ENCODE measurements at places on chromosomes 11 and 22.

- no peak for DNase-seq
Measured at GRCh38 chr22:47423861-47424820, 661.7 kb downstream of the TBC1D22A start.

DNA sequence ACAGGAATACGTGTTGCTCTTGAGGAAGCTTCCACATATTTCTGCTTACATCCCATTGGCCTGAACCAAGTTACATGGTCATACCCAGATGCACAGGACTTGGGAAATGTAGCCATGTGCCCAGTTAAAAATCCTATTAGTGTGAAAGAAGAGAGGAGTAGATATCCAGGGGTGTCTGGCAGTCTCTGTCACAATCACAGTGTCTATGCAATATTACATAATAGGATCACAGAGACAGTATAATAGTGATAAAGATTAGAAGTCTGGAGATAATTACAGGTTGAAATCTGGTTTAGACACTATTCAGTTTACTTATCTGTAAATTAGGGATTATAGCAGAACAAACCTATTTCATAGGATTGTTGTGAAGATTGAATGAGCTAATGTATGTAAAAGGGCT is 62.6 kb upstream of the SLC6A5 start:
- no peak for DNase-seq

DNA sequence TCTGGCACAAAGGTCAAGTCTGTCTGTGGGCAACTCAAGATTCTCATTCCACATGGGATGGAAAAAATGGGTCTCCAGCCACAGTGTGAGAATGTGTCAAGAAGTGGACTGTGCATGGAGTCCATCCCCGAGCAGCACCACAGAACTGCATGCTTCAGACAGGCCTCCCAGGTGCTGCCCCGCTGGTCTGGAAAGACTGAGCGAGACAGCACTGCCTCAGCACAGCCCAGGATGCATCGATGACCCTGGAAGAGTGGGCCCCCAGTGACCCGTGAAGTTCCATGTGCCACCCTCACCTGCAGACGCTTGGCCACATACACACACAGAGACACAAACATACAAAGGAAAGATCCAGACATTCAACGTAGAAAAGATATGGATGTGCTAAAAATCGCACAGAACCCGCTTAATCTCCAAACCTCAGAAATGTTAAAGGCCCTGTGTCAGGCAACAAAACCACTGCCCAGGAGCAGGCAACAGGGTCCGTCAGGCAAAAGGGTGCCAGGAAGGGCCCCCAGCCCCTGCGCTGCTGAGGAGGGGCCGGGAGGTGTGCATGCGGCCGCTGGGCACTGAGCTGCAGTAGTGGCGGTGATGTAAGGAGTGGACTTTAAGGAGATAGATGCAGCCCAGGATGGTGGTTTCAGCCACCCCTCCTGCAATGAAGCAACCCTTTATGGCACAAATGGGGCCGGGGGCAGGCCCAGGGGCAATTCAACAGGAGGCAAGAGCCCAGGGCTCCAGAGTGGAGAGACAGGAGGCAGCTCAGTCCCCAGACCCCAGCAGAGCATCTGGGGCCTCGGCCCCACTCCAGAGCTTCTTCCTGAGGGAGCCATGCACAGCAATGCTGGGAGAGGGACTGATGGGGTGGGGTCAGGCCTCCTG is 84.7 kb downstream of the DGCR2 start:
- no peak for DNase-seq

GRCh38 chr22:29816539-29816938 is 21.5 kb downstream of the ASCC2 start:
- DNase-seq = no peak

DNA sequence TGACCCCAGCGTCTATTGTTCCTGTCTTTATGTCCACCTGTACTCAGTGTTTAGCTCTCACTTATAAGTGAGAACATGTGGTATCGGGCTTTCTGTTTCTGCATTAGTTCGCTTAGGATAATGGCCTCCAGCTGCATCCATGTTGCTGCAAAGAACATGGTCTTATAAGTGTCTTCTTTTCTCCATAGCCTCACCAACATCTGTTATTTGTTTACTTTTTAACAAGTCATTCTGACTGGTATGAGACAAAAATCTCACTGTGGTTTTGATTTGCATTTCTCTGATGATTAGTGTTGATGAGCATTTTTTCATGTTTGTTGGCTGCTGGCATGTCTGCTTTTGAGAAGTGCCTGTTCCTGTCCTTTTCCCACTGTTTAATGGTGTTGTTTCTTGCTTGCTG is 21.7 kb upstream of the SLN start:
- DNase-seq = no peak

DNA sequence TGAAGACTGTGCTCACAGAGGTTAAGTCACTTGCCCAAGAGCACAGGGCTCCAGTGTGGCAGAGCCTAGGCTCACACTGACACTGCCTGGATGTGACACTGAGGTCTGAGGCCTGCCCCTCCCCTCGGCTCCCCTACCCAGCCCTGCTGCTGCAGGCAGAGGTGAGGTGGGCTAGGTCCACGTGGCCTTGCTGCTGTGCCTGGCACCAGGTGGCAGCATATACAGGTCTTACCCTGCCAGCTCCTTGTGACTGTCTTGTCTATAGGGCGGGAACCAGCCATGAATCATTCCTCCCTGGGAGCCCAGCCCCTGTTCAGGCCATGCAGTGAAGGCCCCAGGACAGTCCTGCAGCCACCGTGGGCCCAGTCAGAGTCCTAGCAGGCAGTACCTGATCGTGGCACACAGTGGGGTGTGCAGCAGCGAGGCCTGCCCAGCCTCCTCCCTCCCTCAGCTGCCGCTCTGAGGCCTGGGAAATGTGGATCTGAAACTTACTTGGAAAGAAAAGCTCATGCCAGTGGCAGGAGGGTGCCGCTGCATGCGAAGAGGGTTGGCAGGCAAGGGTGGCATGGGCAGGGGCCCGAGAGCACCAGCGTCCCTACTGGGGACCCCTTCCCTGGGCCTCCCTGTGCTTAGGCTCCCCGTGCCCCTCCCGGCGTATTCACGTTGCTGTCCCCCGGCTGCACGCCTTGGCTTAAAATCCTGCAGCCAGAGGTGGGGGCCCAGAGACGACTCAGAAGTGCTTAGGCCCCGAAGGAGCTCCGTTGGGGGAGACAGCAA is 1.2 kb upstream of the CERK start:
- peak; percentile 83 for DNase-seq

DNA sequence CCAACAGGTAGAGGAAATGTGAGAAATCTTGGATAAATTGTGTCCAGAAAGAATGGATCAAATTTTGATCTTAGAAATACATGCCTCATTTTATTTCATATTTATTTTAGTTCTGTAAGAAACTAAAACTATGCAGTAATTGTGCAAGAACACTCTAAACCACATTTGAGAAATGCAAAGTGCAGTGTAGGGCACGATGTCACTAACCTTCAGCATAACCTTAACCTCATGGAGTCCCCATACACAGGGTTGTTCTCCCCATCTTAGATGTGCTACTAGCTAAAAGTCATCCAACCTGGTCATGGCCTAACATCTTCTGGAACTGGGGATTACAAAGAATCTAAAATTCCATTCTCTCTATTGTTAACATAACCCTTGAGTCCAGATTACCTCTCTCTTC is 48.4 kb upstream of the ARHGAP42 start:
- DNase-seq = no peak

DNA sequence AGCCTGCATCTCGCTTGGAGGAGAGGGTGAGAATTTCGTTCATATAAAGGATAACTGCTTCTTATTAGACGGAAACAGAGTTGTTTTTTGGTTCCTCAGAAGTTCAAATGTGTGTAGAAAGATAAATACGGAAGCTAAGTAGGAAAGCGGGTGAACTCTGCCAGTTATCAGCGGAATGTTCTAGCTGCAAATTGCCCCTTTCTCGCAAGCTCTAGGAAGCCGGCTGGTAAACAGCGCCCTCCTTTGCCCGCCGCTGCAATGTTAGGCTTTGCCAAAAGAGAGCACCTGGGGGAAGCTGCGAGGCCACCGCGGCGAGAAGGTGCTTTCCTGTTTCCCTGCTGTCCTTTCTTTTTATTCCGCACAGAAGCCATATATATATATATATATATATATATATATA is 67.0 kb downstream of the IGLL5 start:
- no peak for DNase-seq

- DNase-seq = peak; percentile 72
Measured at GRCh38 chr22:37557321-37558001, 2.8 kb upstream of the CDC42EP1 start.

GRCh38 chr11:131397675-131398074 is 27.3 kb downstream of the NTM start:
- no peak for DNase-seq

DNA sequence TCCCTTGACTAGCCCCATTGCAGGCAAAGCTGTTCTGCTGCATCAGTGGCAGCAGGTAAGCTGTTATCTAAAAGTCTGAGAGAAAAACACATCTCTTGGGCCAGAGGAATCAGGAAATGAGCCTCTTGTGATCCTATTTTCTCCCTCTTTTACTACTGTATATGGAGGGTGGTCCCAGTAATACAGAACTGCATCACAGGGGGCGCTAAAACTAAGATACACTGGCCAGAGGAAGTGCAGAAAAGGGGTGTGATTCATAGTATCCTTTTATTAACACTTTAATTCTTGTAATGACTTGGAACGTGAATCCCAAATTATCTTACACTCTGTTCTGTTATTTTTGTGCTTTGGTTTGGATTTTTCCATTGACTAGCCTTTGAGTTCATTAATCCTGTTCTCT is 8.8 kb upstream of the MED17 start:
- DNase-seq = peak; percentile 1

DNA sequence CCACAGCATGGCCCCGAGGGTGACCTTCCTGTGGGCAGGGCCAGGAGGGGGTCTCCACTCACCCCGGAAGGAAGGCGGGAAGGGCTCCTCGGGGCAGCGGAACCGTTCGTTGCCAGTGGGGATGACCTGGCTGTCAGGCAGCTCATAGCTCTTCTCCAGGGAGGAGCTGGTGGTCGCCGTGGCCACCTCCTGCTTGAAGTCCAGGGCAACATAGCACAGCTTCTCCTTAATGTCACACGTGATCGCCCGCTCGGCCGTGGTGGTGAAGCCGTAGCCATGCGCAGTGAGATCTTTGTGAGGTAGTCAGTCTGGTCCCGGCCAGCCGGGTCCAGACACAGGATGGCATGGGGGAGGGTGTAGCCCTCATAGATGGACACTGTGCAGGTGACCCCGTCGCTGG is 31.5 kb upstream of the SYT8 start:
- no peak for DNase-seq

GRCh38 chr11:44585421-44585820 is 20.0 kb downstream of the CD82 start:
- no peak for DNase-seq

GRCh38 chr11:109519253-109519652 is 97.3 kb downstream of the C11orf87 start:
- no peak for DNase-seq

DNA sequence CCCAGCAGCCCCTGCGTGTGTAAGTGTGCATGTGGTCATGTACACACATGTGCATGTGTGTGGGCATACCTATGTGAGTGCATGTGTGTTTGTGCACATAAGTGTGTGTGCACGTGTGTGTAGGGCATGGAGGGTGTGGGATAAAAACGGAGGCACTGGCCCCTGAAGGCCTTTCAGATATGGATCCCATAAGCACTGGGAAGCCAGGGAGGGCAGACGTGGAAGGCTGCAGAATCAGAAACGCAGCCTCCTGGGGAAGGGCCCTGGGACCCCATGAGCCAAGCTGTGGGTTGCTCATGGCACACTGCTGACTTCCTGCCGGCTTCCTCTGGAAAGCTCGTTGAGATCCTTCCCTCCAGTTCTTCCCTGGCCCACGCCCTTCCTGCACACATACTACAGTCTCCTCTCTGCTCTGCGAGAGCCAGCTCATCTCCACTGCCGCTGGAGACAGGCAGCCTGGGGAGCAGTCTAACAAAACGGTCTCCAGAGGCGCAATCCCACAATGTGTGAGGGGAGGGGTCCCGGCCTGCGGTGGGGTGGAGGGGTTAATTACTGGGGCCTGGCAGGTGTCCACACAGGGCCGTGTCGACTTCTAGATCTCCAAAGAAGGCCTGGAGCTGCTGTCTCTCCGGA is 435.2 kb upstream of the B3GAT1 start:
- no peak for DNase-seq

GRCh38 chr22:26656891-26657851 is at the start of gene MIAT:
Gene MIAT (plus strand): TSS chr22:26657588.
- DNase-seq = no peak

GRCh38 chr11:116126562-116126961 is 622.3 kb upstream of the CADM1 start:
- DNase-seq = no peak

DNA sequence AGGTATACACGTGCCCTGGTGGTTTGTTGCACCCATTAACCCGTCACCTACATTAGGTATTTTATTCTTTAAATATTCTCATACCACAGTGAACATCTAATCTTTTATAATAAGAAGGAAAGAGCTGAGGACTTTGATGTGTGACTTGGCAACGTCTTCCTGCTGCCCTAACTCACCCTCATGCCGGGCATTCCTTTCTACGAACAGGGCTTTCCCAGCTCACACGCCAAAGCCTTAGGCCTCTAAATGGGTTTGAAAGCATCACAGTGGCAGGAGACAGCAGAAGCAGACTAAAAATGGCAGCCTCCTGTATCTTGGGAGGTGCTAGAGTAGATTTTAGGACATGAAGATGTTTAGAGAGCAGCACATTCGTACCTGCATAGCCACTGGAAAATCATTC is 52.6 kb downstream of the CLTCL1 start:
- no peak for DNase-seq

DNA sequence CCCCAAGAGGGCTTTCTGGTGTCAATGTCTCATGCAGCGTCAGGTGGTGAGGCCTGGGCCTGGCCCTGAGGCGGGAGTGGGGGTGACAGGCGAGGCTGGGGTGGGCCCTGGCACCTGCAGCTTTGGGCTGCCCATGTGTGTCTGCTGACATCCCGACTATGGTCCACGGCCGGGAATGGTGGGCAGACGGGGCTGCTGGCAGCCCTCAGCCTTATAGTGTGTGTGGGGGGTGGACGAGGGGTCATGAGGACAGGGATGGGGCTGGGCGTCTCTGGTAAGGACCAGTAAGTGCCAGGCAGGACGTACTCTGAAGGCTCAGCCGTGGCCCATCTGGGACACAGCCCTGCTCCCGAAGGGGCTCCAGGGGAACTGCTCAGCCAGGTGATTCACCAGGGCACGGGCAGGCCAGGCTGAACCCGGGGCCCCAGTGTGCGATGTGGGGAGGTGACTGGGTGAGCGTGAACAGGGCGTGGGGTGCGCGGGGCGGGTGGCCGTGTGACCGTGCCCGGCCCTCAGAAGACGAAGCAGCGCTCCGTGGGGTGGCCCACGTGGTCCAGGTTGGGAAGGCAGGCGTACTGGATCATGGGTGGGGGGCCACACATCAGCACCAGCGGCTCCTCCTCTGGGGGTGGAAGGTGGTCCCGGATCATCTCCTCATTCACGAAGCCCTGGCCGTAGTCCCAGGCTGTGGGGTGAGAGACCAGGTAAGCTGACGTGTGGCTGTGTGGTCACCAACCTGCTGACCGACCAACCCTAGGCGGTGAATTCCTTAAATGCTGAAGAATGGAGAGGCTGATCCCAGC is 4.8 kb upstream of the POLDIP3 start:
- DNase-seq = no peak

GRCh38 chr11:118842369-118842768 is 41.3 kb upstream of the CXCR5 start:
- no peak for DNase-seq
